ENCODE measurements at places on chromosomes 4 and X. TPM values are rescaled to one million over a fixed set of nuclear protein-coding genes. Genes with fewer than 3 reads are reported as not detected.

- H3K27me3 ChIP-seq: no peaks in the 10 kb centered on the region
- no peak overlapping the region for H3K27ac ChIP-seq
- H3K36me3 ChIP-seq: no peaks in the 10 kb centered on the region
- peaks cover 5% of the 10 kb centered on the region for H3K4me1 ChIP-seq
- DNase-seq: no peak
Measured at GRCh38 chr4:156477636-156478035, 494.0 kb downstream of the PDGFC start.

DNA sequence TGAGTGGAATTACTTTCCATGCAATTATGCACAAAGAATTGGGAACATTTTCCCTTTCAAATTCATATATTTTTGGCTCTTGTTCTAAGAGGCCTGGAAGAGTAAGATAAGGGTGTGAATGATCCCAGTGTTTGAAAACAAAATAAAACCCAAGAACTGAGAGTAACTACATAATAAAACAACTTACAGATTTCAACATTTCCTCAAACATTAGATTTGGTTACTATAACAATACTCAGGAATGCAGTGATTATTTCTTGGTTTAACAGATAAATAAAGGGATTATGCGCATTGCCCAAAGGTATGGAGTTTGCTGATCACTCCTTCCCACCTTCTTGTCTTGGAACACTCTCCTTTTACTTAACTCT, 292.5 kb downstream of the CAMK2D start:
- peaks cover 4% of the 10 kb centered on the region for H3K36me3 ChIP-seq
- H3K27ac ChIP-seq: peak overlapping the region; percentile 74
- H3K27me3 ChIP-seq: no peaks in the 10 kb centered on the region
- no peak overlapping the region for H3K4me3 ChIP-seq
- DNase-seq: peak; percentile 43

DNA sequence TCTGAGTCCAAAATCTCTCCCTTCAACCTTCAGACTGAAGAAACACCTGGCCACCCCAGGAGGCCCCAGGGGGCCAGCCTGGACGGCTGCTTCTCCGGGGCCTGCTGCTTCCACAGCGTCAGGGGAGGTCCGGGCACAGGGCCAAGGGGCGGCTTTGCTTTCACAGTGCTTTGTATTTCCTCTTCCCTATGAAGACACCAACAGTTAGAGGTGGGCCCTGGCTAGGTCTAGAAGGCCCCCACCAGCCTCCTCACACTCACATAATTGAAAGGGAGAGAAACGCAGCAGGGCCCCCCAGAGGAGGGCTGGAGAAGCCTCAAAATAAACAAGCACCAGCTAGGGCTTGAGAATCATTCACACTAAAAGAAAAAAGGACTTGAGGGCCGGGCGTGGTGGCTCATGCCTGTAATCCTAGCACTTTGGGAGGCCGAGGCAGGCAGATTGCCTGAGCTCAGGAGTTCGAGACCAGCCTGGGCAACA, 17.8 kb downstream of the SCD5 start:
- H3K4me1 ChIP-seq: peaks cover 14% of the 10 kb centered on the region
- no peak overlapping the region for H3K27ac ChIP-seq
- no peak overlapping the region for H3K4me3 ChIP-seq

SYN1 gene
- total RNA-seq: under 0.01 TPM

GRCh38 chr4:180525523-180526077, 1717.6 kb upstream of the TENM3 start:
- H3K27me3 ChIP-seq: no peaks in the 10 kb centered on the region
- no peaks in the 10 kb centered on the region for H3K36me3 ChIP-seq
- H3K4me3 ChIP-seq: no peak overlapping the region
- no peak overlapping the region for H3K27ac ChIP-seq

FATE1 gene
- total RNA-seq: not detected

DNA sequence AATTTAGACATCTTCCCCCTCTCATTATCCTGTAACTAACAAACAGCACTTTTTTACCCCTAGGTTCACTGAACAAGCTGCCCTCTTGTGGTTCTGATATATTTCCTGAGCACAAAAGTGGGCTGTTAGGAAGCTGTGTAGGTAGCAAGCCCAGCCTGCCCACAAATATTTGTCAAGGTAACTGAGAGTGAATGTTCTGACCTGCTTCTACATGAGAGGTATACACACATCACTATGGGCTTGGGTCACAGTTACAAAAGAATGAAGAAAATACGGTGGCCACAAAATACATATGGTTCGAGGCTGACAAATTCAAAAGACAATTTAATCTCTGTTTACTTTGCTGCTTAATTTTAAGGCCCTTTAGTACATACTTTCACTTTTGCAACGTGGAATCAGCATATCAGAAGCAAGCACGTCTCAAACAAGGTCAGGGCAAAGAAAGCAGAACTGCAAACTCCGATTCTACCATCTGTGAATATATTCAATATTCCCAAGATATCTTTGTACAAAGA, 78.7 kb downstream of the RBM47 start:
- H3K27me3 ChIP-seq: no peaks in the 10 kb centered on the region
- H3K4me1 ChIP-seq: 0 out of 2 replicates have a peak, but pooled peaks cover 5% of the 10 kb centered on the region
- DNase-seq: peak; percentile 52
- no peak overlapping the region for H3K27ac ChIP-seq
- peak overlapping the region; percentile 28 for H3K4me3 ChIP-seq
- H3K36me3 ChIP-seq: no peaks in the 10 kb centered on the region

Data from IMR-90 (cell line).